ENCODE measurements at places on chromosomes 2 and 18. TPM values are rescaled to one million over a fixed set of nuclear protein-coding genes. Genes with fewer than 3 reads are reported as not detected.

Gene IFIH1
- 9.1 TPM for total RNA-seq

DNA sequence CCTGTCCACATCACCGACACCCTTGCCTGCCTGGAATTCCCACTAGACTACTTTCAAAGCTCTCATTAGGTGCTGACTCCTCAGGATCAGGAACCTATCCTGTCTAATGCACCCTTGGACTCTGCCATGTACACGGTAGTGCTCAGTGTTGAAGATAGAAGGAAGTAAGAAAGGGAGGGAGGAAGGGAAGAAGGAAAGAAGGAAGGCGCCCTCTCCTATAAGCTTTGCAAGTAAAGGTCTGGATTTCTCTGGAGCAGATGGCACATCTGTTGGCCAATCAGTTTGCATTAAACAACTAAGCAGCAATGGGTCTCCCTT is 45.3 kb downstream of the SCTR start:
- DNase-seq, result peak; percentile 48

Gene ZAP70
- under 0.01 TPM for total RNA-seq

GRCh38 chr2:43238813-43239212 is 12.4 kb upstream of the ZFP36L2 start:
- DNase-seq, result peak; percentile 64

Gene PRADC1
- 11.2 TPM for total RNA-seq

DNA sequence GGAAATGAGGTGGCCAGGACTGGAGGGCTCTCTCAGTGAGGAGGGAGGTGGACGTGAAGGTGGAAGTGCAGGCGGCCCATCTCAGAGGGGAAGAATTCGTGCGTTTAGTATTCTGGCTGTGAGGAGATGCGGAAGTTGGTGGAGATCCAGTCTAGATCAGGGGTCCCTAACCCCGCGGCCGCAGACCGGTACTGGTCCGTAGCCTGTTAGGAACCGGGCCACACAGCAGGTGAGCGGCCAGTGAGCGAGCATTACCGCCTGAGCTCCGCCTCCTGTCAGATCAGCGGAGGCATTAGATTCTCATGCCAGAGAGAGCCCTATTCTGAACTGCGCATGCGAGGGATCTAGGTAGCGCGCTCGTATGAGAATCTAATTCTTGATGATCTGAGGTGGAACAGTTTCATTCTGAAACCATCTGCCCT is 1.6 kb upstream of the FHOD3 start:
- no peak for DNase-seq

- no peak for DNase-seq
These were observed 75.8 kb downstream of the ANKRD44 start for GRCh38 chr2:197234671-197235191.

DNA sequence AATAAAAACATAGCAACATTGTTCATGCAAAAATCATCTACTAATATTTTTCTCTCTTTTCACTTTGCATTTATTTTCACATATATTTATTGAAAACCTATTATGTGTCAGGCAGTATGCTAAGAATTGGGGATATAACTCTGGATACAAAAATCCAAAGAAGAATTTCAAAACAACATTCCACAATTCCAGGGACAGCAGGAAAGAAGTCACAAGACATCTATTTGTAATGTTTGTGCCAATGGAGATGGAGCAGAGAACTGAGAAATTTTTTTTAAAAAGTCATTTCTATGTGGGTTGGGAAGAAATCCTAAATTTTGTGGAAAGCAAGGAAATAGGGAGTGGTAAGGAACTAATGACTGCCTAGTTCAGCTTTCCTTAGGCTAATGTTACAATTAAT is 128.6 kb upstream of the TLK1 start:
- DNase-seq, result no peak

DNA sequence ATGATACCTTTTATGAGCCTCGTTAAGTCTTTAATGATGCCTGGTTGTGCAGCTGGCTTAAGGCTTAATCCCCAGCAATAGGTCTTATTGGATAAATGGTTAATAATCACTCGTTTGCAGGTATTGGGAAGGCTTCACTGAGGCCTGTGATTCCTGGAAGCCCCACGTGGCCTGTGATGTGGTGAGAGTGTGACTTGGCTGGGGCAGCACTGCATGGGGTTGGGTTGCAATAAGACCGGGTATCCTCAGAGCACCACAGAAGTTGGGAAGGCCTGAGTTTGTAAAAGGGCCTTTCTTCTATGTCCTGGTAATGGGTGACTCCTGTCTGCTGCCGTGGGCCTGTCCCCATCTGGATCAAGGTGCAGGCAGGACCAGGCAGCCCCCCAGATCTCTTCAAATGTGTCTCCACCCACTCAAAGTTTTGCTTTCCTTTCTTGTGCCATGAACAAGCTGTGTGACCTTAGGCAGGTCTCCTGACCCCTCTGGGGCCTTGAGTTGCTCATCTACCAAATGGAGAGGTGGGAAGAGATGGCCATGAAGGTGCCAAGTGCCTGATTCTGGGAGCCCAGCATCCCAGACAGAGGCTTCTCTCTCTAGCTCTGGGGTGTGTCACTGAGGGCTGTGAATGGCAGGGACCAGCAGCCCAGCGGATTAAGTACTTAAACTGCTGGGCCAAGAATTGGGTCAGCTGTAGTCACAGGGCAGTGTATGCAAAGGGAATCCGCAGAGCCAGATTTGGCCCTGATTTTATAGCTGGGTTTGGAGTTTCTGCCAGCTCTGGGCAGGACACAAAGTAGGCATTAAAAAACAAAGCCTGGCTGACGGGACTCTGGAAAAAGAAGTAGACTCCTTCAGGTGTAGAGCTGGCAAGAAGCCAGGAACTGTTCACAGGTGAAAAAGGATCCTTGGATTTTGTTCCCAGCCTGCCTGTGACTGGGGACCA is 24.4 kb downstream of the LBH start:
- peak; percentile 66 for DNase-seq

GRCh38 chr18:31396796-31397612 is 20.4 kb downstream of the DSG4 start:
- DNase-seq, result no peak

DNA sequence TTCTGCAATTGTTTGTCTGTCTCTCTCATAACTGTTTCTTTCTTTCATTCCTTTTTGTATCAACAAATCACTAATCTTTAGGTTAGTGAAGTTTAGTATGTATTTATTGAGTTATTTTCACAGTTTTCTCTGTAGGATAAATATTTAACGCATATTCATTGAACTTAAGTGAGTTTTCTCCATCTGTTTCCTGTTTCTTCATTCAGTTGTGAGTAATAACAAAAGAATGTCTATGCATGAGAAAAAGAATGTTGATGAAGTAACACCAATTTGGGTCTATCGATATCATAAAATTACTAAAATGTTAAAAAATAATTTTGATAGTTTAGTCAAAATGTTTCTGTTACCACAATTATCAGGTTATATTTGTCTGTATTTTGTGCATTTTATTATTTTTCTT is 948.0 kb downstream of the DSC3 start:
- DNase-seq, result no peak

Gene GRP
- total RNA-seq, result not detected

Gene GNAL
- 0.59 TPM for total RNA-seq

GRCh38 chr18:45166836-45167551 is 448.3 kb upstream of the SLC14A2 start:
- peak; percentile 14 for DNase-seq

GRCh38 chr2:41364842-41365241 is 683.0 kb upstream of the PKDCC start:
- DNase-seq, result no peak

GRCh38 chr2:238448031-238448955 is 21.6 kb downstream of the ASB1 start:
- DNase-seq, result no peak

Gene TSGA10
- total RNA-seq, result 5.0 TPM

DNA sequence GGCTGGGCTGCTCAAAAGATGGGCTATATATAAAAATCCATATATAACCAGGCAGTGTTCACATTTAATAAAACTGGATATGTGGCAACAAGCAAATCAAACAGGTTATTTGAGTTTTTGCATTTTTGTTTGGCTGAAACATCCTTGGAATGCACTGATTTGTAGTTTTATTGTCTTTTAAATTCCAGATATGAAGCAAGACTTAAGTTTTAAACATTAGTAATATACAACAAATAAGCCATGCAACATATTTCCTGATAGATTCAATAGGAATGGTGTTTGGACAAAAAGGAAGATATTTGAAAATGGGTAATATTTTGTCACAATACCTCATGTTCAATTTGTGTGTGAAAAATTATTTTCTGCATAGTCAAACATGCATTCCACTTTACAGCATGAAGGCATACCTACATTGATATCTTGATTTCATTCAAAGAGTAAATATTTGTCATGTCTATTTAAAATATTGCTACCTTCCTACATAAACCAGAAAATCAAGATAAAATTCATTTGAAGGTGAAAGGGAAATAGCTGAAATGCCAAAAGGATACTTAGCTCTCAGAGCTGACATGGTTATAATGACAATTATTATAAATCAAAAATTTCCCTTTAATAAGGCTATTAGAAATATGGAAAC is 132.3 kb upstream of the NETO1 start:
- no peak for DNase-seq

DNA sequence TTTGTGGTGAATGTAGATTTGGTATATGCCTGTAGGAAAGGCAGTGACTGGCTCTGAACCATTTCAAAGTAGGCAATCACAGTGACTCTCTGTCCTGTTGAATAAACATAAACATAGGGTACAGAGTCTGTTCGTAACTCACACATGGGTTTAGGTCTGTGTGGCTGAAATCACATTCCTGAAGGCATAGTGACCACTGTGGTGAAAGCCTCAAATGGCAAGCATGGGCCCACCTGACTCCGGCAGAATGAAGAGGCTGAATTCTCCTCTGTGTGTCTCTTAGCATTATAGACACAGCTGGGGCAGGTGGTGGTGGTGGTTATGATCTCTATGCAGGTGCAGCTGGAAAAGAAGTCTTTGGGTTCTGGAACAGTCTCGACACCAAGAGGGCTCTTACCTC is 61.2 kb downstream of the ITGA6 start:
- DNase-seq, result no peak

DNA sequence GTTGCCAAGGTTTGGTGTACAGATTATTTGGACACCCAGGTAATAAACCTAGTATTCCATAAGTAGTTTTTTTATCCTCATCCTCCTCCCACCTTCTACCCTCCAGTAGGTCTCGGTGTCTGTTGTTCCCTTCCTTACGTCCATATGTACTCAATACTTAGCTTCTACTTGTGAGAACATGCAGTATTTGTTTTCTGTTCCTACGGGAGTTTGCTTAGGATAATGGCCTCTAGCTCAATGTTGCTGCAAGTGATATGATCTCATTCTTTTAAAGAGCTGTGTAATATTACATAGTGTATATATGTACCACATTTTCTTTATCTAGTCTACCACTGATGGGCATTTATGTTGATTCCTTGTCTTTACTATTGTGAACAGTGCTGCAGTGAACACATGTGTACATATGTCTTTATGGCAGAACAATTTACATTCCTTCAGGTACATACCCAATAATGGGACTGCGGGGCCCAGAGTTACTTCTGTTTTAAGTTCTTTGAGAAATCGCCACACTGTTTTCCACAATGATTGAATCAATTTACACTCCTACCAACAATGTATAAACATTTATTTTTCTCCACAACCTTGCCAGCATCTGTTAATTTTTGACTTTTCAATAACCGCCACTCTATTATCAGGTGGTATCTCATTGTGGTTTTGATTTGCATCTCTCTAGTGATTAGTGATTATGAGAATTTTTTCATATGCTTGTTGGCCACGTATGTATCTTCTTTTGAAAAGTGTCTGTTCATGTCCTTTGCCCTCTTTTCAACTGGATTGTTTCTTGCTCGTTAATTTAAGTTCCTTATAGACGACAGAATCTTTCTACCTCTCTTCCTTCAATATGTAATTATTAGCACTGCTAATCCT is 88.0 kb downstream of the MEMO1 start:
- DNase-seq, result no peak

DNA sequence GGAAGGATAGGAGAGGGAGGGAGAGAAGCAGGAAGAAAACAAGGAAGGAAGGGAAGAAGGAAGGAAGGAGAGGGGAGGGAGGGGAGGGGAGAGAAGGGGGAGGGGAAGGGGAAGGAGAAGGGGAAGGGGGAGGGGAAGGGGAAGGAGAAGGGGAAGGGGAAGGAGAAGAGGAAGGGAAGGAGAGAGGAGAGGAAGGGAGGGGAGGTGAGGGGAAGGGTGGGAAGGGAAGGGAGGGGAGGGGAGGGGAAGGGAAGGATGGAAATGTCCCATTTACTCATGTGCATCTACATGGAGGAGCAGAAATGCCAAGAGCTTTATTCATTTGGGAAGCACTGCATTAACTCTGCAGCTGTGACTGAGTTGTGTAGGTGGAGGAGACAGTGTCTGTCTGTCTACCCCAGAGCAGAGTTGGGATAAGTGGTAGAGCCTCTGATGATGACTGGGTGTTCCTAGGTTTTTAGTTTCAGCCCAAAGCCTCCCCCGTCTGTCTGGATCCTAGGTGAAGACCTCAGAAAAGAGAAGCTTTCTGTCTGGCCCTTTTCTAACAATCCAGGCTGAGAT is 131.3 kb downstream of the COL6A3 start:
- no peak for DNase-seq

DNA sequence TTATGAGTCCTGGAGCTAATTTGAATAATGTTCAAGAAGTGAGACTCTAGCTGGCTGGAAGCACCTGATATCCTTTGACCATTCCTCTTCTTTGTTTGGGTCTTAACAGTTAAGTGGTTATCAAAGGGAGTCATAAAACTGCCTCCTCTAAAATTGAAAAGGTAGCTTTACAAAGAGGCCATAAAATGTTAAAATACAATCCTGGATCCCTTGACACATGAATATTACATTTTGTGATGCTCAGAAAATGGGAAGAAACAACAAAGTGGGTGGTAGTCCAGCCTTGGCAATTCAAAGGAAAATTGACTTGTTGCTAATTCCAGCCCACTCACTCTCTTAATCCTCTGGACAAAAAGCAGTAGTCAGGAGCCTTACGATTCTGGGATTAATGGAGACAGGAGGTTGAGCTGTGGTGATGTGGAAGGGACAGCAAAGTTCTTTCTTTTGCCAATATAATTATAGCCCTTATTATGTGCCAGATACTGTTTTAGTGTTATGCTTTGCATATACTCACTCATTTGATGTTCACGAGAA is 339.2 kb downstream of the PDE11A start:
- no peak for DNase-seq

Measured in osteoblast (primary cell).